ENCODE measurements at places on chromosomes 11 and 22.

DNA sequence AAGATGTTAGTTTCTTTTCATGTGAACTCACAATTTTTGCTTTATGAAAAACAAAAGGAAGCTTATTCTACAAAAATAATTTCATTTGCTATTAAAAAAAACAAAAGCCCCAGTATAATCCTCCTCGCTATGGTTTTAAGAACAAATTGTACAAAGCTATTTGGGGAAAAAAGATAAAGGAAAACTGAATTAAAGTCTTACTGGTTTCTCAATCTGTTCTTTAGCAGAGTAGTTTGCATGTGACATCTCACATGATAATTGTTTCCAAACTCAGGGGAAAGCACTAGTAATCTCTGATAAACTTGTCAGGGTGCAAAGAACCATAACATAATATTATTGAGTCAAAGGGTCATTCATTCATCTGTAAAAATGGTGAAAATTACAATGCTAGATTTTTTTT lies 2.9 kb upstream of the DDI1 start:
- no peak for DNase-seq

- DNase-seq = no peak
Measured at GRCh38 chr11:124841840-124842239, 23.4 kb upstream of the ROBO3 start.

DNA sequence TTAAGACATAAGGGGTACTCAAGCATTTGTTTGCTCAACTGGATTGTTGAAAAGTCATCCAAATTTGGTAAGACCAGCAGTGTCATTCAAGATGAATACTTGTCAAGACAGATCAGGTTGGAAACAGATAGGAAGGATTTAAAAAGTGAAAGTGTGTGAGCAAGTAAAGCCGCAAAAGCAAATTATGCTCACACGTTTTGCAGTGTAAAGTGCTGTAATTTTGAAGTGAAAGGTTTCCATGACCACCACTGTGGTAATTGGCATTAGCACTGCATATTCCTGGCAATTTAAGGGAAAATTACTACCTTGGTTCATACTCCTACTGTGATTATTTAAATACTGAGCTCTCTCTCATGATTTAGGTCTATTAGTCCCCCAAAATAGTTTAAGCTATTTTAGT lies 704.1 kb upstream of the CCDC179 start:
- no peak for DNase-seq

- no peak for DNase-seq
Measured at GRCh38 chr11:44067266-44067665, 1.2 kb downstream of the ACCS start.

DNA sequence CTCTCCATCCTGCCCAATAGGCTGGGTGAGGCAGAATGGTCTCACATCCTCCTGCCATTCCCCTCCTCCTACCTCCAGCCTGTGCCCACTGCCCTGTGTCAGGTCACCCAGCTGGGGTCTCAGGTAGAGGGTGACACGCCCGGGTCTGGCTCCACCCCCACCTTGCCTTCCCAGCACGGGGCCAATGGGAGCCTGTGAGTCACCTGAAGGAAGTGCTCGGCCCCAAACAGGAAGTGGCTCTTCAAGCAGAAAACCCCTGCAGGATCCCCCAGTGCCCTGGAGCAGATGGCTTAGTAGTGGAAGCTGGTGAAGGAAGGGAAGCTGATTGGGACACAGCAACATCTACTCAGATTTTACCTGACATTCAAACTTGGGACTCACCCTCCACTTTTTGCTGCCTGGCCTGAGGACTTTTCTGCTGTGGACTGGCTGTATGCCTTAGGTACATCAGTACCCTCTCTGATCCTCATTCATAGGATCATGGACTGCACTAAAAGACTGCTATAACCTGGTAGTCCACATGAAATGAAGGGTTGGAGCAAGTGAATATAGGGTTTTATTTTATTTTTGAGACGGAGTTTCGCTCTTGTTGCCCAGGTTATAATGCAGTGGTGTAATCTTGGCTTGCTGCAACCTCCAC lies 33.4 kb downstream of the GDPD5 start:
- peak; percentile 66 for DNase-seq

DNA sequence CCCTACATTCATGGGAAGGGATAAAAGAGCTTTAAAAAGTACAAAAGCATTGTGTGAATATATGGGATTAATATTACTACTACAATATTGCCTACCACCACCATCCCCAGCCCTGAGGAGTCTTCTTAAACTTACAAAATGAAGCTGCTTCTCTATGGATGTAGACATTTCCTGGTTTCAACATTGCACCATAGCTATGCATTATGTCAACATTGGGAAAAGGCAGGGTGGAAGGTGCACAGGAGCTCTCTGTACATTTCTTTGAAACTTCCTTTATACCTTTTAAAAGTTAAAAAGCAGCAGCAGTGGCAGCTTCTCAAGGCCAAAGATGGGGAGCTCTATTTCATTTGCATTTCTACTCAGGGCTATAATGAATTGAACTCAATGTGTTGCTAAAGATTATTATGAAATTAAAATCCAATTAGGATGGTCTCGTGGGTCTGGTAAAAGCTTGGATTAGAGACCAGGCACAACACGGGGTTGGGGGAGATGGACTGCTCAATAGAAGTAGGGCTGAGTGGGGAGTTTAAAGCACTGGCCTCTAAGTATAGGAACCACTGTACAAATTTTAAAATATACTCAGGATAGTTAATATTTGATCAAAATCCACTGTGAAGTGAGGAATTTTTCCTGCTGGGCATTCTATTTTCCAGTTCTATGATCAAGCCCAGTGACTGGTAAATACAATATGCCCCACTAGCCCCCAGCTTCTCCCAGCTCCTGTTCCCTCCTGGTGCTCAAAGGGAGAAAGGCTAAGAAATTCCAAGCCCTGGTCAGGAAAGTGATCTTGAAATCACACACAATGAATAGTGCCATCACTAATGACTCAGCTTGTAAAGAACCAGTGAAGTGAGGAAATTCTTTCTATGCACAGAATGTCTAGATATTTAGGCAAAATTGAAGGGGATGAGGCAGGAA lies 362.7 kb upstream of the CCDC90B start:
- no peak for DNase-seq

GRCh38 chr11:2687223-2687530 lies 12.6 kb downstream of the KCNQ1OT1 start:
- no peak for DNase-seq

GRCh38 chr11:105937738-105938137 lies 84.3 kb downstream of the MSANTD4 start:
- DNase-seq = no peak

- no peak for DNase-seq
Measured at GRCh38 chr11:77095551-77096490, 6.8 kb upstream of the OMP start.

- no peak for DNase-seq
Measured at GRCh38 chr22:46133588-46133855, 16.8 kb upstream of the PPARA start.

DNA sequence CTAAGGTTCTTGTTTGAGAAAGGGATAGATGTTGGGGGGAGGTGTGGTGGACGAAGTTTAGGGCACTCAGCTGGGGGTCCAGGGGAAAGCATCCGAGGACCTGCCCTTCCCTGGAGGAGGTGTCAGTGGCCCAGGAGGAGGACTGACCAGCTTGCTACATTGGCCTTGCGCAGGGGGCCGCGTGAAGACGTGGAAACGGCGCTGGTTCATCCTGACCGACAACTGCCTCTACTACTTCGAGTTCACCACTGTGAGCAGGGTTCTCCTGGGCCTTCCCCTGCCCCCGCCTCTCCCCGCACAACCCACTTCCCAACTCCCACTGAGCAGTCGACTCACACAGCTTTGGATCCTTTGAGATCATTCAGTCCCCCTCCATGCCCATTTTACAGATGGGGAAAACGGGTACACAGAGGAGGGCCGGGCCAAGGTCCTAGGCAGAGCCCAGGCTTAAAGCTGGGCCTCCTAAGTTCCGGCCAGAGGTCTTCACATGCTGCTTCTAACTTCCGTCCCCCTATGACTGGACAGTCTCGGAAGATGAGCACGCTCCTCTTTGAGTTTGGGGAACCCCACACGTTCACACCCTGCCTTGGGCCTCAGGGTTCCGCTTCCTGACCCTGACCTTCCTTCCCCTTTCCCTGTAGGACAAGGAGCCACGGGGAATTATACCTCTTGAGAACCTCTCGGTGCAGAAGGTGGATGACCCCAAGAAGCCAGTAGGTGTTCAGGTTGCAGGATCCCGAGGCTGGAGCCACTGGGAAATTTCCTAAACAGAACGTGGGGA lies 28.7 kb downstream of the CYTH4 start:
- peak; percentile 24 for DNase-seq

DNA sequence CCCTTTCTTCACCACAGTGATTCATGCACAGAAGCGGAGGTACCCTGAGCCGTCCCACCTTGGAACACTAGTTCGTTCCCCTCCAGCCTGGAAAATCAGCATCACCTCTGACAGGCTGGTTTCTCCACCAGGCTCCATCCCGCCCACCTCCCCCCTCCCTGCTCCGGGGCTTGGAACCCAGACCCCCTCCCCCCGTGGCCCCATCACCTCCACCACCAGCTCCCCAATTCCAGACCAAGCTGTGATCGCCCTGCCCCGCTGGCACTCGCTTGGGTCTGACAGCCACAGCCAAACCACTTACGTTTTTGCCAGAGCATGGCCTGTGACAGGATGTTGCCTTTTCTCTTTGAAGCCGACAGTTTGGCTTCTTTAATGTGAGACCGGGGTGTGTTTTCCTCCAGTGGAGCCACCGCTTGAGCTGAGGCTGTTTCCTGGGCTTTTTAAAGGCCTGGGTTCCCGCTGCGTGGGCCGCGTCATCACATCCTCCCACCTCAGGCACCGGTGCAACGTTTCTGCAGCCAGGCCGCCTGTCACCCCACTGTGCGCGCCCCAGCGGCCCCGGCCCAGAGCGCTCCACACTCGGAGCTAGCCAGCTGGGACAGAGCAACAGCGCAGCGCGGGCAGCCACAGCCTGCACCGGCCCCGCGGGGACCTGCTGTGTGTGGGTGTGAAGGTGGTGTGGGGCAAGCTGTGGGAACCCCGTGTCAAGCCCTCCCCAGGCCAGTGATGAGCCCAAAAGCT lies at the start of gene POU2AF1:
TSS of gene POU2AF1 (minus strand) at position 415 of the 741 bp plus-strand sequence. CDS start at position 317, 98 bp downstream.
- DNase-seq = peak; percentile 74

DNA sequence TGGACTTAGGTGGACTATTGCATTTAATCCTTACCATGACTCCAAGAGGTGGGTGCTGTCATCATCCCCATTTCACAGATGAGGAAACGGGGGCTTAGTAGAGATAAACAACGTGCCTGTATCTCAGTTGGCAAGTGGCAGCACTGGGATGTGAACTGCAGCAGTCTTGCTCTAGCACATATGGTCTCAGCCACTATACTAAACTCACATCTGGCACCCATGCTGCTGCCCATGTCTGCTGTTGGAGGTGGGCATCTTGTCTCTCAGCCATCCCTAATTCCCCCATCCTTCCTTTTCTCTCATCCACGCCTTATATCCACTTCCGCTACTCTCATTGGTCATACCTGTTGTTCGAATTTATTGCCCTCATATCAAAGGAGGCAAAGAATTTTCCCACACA lies 3.8 kb downstream of the PRG3 start:
- DNase-seq = no peak

DNA sequence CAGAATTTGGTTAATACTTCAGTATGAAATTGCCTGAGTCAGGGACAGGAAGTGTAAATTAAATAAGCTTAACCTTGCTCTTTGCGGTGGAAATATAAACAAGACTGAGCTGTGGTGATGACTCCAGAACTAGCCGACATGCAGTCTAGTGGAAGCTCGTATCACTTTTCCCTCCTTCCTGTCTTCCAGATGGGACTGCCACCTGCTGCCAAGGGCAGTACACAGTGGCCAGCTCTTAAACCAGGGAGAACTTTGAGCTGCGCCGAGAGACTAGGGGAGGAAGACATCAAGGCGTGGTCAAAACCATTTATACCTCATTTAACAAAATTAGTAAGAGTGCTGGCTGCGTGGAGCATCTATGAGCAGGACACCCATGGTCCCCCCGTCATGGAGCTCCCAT lies 31.3 kb upstream of the CTTN start:
- DNase-seq = no peak

DNA sequence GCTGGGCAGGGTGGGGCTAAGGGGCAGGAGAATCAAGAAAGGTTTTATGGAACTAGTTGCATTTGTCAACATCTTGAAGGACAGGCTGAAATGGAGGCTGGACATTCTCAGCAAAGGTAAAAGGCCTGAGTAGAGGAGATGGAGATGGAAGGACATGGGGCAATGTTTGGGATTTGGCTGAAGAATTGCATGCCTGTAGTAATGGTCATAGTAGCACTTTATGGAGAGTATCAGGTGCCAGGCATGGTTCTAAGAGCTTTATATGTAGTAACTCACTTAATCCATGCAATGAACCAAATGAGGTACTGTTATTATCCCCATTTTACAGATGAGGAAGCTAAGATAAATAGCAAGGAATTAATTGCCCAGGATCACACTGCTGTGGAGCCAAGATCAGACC lies 23.9 kb downstream of the BMAL1 start:
- no peak for DNase-seq

DNA sequence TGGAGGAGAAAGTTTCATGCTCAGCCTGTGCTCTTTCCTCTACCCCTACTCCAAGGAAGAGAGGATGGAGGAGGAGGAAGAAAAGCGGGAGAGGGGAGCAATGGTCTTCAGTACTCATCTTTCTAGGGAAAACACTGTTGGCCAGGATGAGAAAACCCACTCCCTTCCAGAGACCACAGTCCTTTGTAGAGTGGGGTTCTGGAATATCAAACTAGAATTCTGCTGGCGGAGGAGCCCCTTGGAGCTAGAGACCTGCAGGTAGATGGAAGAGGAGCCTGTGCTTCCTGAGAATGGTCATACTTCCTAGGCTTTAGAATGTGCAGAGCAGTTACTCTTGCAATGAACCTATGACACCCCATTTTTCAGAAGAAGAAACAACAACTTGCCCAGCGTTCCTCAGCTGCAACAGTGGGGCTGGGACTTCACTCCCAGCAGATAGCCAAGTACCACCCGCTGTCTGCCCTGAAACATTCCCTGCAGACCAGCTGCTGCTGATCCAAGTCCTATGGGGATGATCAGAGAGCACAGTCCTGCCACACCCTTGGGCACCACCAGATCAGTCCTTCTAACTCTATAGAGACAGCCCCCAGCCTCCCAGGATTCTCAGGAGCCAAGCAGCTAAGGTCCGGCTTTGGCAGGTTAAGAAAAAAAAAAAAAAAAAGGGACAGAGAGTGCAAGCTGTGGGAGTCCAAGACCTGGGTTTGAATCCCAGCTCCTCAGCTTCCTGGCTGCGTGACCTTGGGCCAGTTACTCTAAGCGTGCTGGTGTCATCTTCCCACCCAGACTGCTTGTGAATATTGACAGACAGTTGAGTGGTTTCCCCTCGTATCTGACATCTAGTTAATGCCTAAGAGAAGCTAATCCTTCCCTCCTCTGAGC lies 664 bp downstream of the PTGDR2 start:
- no peak for DNase-seq

GRCh38 chr11:11563200-11563975 lies 58.4 kb downstream of the GALNT18 start:
- no peak for DNase-seq

GRCh38 chr22:29442976-29443375 lies 4.6 kb downstream of the RFPL1 start:
- no peak for DNase-seq

Data from CD4-positive, alpha-beta T cell treated with Interleukin-17A for 1 hour (primary cell).